ENCODE measurements at places on chromosomes 4 and X.
A peak's percentile ranks its signal among the peaks of the same experiment; 100 is the strongest.

DNA sequence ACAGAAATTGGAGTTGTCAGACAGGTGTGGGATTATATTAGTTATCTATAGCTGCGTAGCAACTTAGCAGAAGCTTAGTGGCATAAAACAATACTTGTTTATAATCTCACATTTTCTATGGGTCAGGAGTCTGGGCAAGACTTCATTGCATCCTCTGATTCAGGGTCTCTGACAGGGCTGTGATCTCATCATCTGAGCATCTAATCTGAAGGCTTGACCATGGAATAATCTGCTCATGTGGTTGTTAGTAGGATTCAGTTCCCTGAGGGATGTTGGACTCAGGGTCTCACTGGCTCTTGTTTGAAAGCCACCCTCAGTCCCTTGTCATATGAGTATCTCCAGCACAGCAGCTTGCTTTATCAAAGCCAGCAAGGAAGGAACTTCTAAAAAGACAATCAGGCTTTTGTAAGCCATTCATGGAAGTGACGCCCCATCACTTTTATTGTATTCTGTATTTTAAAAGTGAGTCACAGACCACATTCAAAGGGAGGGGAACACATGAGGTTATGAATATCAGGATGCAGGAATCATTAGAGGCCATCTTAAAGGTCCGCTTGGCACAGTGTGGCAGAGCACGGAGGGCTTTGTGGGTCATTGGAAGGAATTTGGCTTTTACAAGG is 37.2 kb upstream of the FAM9B start:
- DNase-seq: no peak

DNA sequence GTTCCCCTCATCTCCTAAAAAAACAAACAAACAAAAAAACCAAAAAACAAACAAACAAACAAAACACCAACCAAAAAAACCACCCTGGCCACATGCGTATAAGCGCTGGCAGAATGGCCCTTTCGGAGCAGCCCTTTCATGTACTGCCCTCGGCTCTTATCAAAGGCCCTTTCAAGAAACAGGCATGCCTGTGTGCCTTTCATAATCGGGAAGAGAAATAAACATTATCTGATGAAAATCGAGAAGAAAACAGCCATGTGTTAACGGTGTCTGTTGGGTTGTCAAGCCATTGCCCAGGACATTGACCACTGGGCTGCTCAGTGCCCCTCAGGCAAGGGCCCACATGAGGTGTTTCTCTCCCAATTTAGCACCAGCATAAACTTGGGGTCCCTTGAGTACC is 68.3 kb downstream of the PJA1 start:
- DNase-seq: peak; percentile 0

GRCh38 chr4:130568746-130569145 is 1472.8 kb downstream of the C4orf33 start:
- no peak for DNase-seq

DNA sequence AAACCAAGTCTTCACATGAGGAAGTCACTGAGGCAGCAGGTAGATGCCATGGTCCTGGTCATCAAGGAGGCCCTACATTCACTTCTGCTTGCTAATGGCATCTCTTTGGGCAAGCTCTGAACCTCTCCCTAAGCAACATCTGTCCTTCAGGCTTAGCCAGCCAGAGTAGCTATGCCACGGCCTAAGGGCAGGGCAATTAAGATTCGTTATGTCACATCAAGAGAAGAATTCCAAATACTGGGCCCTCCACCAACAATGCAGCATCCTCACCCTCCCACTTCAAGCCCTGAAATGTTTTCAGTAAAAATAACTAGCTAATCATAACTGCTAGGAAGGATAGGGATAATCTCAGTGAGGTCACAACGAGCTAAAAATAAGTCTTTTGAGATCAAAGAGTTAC is 120.7 kb upstream of the HCCS start:
- DNase-seq: no peak

- DNase-seq: no peak
Measured at GRCh38 chr4:87075876-87076275, 141.1 kb downstream of the AFF1 start.

Measured in erythroblast (primary cell).